Cardiac fibroblast (primary cell): ENCODE measurements at places on chromosomes 16 and 17.

- DNase-seq = peak; percentile 74
Observed at GRCh38 chr16:57720142-57720575, 15.4 kb upstream of the KATNB1 start.

GRCh38 chr17:44941712-44942331 lies 5.8 kb downstream of the KIF18B start:
- DNase-seq = no peak

DNA sequence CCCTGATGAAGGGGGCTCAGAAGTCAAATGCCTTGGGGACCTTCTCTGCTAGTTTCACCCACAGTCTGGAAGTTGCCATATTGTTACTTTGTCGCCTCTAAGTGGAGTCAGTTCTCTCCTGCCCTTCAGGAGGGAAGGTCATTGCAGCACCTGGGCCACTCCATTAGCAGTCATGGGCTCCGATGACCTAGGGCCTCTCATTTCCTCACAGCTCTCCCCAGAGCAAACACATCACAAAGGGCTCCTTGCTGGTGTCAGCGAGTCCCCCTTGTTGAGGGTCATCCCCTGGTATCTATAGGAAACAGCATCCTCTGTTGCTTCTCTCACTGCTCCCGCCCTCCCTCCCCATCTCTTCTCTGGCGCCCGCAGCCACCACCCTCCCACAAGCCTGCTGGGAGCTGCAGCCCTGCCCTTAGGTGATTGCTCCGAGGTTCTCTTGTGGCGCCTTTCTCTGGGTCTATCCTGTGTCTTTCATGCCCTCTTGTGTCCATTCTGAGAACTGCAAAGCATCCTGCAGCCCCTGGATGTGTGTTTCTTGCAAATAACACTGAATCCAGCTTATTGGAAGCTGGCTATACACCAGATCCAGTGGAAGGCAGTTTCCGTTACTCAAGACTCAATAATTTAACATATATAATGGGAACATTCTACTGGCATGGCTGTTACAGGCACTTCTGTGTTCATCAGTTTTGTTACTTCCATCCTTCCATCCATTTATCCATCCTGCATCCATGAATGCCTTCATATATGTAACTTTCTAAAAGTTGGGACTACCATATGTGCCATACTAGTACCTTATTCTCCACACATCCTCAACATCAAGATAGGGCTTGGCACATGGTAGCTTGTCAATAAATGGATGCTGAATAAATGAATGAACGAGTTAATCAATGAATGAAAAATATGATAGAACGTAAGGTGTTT lies 21.2 kb downstream of the PDILT start:
- DNase-seq = peak; percentile 75

- DNase-seq = peak; percentile 61
Observed at GRCh38 chr17:40497695-40498094, 3.7 kb downstream of the TNS4 start.

DNA sequence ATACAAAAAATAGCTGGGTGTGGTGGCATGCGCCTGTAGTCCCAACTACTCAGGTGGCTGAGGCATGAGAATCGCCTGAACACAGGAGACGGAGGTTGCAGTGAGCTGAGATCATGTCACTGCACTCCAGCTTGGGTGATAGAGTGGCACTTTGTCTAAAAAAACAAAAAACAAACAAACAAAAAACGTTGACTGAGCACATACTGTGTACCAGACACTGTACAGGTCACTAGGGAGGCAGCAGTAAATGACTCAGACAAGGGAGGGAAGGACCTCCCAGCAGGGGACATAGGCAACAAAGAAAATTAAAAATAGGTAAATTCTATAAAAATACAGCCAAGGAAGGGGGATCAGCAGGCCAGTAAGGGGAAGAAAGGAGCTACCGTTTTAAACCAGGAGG lies 64.3 kb downstream of the SOCS1 start:
- DNase-seq = peak; percentile 32

GRCh38 chr16:58970775-58971174 lies 236.7 kb upstream of the GOT2 start:
- no peak for DNase-seq

DNA sequence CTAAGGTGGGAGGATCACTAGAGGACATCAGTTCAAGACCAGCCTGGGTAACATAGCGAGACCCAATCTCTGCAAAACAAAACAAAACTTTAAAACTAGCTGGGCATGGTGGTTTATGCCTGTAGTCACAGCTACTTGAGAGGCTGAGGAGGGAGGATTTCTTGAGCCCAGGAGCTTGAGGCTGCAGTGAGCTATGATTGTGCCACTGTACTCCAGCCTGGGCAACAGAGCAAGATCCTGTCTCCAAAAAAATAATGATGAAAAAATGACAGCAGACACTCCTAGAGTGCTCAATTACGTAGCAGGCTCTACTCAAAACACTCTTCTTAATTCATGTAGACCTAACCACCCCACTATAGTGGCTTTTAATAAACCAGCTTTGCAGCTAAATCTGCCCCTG lies 12.9 kb downstream of the ERN2 start:
- no peak for DNase-seq
